ENCODE measurements at places on chromosomes 4 and X.

GRCh38 chr4:137644201-137644600 lies 111.9 kb upstream of the PCDH18 start:
- DNase-seq = no peak

GRCh38 chrX:40103565-40104323 lies 6.0 kb upstream of the BCOR start:
- DNase-seq = no peak

DNA sequence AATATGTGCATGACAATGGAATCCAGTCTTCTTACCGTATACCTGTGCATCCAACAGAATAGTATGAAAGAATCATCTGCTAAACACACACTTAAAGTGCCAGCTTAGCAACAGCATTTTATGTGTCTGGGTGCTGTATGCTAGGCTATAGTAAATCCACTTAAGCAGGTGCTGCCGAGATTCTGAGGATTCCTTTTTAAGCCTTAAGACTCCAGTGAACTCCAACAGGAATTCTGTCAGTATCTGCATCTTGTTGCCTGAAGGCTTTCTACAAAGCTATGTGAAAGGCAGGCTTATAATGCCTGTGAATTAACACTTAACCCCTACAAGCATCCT lies 1076.4 kb upstream of the PABPC4L start:
- DNase-seq = no peak

DNA sequence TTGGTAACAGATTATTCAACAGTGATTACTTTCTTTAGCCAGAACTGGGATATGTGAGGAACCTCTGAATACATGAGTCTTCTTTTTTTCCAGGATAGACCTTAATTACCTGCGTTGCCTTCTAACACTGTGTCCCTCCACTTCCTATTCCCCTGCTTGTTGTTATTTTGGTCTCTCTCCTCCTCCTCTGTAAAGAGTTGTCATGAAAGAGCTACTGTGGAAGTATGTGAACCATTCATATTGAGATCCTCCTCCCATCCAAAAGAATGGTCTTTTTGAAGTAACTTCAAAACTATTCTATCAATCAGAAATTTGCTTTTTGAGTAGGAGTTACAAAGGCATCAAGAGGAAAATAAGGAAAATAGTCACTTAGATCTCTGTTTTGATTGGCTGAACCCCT lies 420.0 kb upstream of the TENM3 start:
- no peak for DNase-seq

DNA sequence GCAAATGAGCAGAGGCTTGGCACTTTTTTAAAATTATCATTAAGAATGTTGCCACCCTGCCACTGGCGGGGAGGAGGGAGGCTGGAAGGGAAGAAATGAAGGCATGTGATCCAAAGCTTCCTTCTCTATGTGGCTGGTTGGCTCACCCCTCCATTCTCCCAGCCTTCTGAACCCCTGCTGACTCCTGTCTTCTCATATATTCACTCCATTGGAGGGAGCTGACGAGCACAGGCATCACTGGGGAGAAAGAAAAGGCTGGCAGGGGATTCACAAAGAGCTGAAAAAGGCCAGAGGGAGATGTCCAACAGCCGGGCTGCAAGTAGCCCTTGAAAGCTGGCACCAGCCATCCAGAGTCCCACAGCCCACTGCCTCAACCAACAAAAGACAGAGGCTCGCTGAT lies 495.6 kb downstream of the BCOR start:
- DNase-seq = no peak

GRCh38 chr4:64146030-64146429 lies 263.2 kb downstream of the TECRL start:
- DNase-seq = no peak

- DNase-seq = peak; percentile 23
Observed at GRCh38 chr4:40462326-40462725, 127.2 kb downstream of the CHRNA9 start.

DNA sequence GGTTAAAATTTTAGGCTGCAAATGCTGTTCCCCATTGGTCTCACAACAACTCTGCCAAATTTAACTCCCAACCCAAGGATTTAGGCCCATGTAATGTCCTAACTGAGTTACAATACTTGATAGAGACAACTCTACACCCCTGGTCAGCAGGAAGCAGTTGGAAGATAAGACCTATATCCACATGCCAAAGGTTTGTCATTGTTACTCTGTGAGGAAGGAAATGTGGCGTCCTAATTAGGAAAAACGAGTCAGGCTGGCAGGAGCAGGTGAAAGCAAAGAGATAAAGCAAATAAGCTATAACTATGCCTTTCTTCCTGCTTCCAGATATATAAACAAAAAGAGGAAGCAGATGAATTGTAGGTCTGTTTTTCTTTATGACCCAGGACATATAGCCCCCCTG lies 69.1 kb downstream of the SPIN4 start:
- no peak for DNase-seq

- no peak for DNase-seq
Observed at GRCh38 chr4:86031927-86032326, 327.9 kb downstream of the MAPK10 start.

DNA sequence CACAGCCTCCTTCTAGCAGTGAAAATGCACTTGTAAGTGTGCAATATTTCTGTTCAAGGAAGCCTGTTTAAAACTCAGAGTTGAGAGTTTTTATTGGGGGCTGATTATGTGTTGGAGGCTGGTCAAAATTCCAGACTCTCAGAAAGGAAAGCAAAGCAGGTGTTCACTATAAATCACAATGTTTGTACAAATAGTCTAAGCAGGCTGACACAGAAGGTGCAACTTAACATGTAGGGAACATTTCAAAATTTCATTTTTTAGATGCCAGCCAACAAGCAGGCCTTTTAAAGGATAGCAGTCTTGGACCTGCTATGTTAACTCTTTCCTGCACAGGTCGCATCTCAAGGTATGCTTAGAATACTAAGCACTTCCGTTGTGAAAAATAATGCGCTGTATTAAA lies 112.3 kb upstream of the IL13RA1 start:
- DNase-seq = no peak

DNA sequence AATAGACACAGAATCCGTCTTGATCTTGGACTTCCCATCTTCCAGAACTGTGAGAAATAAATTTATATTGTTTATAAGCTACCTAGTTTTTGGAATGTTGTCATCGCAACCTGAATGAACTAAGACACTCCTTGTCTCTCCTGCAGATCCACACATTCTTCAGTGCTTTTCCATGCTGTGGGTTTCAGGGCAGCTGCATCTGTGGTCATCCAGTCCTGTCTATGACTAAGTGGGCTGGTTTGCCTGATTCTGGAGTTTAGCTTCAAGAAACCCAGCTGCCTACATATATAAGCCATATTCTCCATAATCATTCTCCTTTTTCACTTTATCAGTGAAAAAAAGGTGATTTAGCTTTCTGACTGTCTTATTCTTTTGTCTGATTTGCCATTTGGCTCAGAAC lies 170.3 kb upstream of the KIT start:
- no peak for DNase-seq

DNA sequence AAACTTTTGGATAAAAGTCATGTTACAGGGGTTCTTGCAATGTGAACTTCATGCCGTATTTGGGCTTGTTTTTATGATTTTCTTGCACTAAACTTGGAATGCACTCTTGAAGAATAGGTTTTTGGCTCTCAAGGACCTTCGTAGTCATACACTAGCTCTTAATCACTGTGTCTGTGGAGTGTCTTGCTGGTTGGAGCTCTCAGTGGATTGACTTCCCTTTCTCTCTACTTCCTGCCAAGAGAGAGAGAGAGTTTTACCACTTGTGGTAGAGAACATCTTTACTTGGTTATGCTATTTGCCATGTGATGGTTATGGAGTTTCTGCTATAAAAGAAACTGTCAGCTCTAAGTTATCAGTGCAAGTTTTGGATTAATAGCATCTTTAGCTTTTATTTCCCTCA lies 112.4 kb downstream of the BMPR1B start:
- no peak for DNase-seq

DNA sequence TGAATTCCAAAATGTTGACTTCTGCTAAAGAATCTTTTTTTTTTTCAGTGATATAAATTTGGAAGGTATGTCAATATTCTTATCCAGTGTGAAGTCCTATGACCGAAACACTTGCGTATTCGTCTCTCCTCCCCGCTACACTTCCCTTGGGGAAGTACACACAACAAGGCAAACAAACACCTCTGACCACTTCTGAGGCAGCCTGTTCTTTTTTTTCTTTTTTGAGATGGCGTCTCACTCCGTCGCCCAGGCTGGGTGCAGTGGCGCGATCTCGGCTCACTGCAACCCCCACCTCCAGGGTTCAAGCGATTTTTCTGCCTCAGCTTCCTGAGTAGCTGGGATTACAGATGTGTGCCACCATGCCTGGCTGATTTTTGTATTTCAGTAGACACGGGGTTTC lies 78.1 kb upstream of the DHRSX start:
- no peak for DNase-seq

DNA sequence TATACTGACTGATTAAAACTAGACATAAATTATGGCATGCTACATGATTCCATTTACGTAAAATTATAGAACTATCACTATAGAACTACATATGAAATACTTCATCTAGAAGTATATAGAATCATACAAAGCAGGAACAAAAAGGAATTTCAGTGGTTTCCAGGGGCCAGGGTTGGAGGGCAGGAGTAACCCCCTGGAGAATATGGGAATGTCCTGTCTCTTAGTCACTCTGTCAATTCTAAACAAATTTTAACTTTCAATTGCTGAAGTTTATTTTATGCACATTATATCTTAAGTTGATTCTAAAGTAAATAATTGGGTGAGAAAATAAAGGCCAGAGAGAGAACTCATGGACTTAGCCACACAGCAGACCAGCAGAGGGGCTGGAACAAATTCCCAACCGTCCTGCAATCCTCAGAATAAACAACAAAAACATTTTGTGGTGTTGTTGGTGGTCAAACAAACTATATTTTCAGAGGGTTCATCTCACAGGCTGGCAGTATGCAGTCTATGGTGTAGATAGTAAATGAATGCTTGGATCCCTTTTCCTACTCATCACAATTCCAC lies 476.9 kb upstream of the SLIT2 start:
- no peak for DNase-seq

DNA sequence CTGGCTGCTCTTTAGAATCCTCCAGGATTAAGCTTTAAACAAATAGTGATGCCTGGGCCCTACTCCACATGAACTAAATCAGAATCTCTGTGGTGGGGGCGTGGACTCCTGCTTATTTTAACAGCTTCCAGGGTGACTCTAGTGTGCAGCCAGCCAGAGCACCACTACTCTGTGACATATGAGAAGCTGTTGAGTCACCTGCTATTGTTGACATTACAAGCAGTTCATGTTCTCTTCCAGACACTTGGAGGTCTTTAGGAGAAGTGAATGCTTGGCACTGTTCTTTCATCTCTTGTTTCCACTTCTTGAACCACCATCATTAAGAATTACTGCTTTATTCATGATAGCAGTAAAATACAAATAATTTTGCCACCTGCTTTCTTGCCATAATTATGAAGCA lies 426 bp upstream of the C4orf51 start:
- DNase-seq = no peak

- DNase-seq = no peak
Observed at GRCh38 chr4:93312299-93312698, 516.3 kb upstream of the ATOH1 start.

Data from CD4-positive, alpha-beta T cell treated with Interleukin-1 beta for 1 hour (primary cell).